Right atrium auricular region (tissue), 2 donors: ENCODE measurements at places on chromosomes 12 and 14.

DNA sequence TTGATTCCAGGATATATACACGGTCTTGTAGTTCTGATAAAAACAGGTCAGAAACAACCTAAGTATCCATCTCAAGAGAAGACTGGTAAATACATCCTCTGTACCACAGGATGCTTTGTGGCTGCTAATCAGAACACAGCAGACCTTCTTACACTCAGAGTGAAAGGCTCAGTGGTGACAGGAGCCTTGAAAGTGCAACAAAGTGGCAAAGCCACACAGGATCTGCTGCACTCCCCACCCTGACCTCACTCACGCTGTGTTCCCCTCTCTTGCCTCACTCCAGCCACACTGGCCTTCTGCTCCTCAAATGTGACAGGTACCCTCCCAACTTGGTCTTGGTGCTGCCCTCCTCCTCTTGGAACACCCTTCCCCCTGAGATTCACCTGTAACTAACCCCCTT lies 98.1 kb upstream of the GRIP1 start:
- no peak for DNase-seq

GRCh38 chr12:45227316-45228067 lies 11.6 kb downstream of the ANO6 start:
- DNase-seq, result no peak

- DNase-seq, result no peak
These were observed 269.6 kb upstream of the CRY1 start for GRCh38 chr12:107362960-107363359.

DNA sequence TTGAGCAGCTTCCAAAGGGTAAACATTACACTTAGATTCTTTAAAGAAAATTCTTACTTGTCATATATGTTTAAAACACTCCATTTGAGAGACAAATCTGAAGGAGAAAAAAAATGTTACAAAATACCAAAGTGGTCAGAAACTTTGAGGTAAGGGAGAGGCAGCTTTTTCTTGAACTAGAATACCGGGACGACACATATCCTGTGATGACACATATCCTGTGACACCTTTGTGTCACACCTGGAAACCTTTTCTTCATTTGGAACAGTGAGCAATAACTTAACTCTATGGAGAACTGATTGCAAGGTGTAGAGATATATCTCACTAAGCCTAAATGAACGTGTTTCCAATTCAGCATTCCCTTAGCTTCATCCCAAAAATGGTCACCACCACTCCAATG lies 4.6 kb upstream of the GRIN2B start:
- DNase-seq, result no peak

- DNase-seq, result no peak
These were observed 102.5 kb downstream of the FGD4 start for GRCh38 chr12:32501835-32502333.

DNA sequence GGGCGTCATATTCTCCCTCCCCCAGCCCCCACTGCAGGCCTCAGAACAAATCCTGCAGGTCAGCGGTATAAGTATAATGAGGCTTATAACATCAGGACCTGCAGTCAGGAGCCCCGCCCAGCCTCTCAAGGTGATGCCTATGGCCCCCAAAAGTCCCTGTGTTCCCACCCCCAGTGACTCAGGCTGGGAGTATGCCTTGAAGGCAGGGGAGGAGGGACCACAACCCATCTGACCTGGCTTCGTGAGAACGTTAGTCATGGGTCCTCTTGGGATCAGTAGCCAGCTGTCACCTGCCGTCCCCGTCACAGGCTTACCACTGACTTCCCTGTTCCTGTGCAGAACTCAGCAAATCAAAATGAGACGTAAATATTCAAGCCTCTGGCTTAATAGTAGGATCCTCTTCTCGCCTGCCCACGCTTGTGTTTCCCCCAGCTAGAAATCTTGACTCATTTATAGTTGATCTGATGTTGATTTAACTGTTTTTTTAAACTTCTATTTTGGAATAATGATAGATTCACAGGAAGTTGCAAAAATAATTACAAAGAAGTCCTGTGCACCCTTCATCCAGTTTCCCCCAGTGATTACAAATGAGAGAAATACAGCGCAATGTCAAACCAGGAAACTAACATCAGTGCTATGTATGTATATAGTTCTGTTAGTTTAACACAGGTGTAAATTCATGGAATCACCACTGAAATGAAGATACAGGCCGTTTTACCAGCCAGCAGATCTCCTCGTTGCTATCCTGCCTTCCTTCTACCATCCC lies 107.5 kb downstream of the ADGRD1 start:
- DNase-seq, result no peak

- no peak for DNase-seq
These were observed 87.4 kb upstream of the PKP2 start for GRCh38 chr12:32983968-32984367.

DNA sequence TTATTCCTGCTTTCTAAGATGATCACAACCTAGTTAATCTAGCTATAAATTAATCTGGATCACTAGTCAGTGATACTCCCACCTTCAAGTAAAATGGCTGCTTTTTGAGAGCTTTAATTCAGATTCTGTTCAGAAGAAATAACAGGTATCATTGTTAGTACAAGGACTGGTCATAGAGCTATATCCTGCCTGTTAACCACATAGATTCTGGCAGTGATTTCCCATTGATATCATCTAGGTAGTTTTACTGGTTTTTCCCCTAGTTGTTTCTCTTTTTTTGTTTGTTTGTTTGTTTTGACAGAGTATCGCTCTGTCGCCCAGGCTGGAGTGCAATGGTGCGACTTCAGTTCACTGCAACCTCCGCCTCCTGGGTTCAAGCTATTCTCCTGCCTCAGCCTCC lies 39.0 kb upstream of the HIF1A start:
- DNase-seq, result no peak

DNA sequence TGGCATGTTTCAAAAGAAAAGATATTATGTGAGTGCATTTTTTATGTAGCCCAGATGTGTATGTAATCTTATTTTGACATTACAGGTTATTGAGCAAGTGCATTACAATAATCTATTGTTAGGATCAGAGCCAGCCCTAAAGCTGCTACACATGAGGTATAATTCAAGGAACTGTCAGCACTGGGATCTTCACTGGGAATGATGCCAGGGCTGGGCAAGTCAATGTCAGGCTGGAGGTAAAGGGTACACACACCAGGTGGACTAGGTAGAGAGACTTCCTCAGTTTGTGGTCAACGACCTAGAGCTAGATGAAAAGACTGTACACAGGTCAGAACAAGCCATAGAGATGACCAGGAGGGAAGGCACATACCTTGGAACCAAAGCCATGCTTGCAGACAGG lies 15.4 kb downstream of the TRIM9 start:
- no peak for DNase-seq

GRCh38 chr12:96400631-96401075 lies 414 bp upstream of the CDK17 start:
- no peak for DNase-seq

- no peak for DNase-seq
These were observed 19.9 kb upstream of the TMTC2 start for GRCh38 chr12:82666830-82667229.

GRCh38 chr12:33357181-33357580 lies 82.4 kb downstream of the SYT10 start:
- no peak for DNase-seq

GRCh38 chr12:7303230-7303629 lies 642 bp upstream of the ACSM4 start:
- no peak for DNase-seq

DNA sequence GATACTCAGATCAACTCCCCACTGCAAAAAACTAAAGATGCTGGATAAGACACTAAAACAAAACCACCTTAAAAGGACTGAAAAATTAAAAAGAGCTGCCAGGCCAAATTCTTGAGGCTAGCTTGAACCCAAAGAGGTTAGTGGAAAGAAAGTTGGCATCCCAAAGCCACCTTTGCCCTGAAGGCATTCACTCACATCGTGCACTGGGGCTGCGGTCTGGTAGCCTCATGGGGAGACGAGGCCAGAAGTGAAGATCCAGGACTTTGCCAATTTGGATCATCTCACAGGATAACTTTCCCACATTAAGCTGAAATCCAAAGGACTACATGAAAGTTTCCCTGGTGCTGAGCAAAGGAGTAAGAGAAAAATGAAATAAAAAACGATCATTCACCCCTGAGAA lies 63.9 kb downstream of the EFCAB11 start:
- DNase-seq, result no peak

DNA sequence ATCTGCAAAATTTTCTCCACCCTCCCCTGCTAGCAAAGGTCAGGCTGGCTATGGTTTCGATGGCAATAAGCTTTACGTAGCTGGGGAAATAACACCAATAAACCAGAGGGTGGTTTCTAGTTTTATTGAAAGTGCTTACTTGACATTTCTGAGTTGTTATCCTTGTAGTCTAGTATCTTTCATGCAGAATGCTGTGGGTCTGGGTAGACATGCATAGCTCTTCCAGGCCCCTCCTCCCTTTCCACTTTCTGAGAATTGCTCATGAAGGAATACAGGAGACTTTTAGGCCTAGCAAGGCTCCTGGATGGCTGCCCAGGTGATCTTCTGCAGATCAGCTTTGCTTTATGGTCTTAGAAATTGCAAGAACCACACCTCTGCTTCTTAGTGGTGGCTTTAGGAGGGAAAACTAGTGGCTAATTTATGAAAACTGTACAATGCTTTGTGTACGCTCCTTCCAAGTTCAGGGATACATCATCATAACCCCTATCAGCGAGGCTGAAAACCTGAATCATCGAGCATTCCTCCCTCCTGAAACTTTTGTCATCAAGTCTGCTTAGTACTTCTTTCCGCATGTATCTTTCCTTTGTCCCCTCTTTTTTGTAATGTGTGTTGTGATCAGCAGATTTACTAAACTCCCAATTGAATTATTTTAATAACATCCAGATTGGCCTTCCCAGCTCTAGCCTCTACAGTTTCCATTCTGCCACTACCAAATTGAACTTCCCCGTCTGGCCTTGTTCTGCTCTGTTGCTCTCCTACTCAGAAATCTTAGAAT lies 473.0 kb downstream of the RAD51B start:
- no peak for DNase-seq

DNA sequence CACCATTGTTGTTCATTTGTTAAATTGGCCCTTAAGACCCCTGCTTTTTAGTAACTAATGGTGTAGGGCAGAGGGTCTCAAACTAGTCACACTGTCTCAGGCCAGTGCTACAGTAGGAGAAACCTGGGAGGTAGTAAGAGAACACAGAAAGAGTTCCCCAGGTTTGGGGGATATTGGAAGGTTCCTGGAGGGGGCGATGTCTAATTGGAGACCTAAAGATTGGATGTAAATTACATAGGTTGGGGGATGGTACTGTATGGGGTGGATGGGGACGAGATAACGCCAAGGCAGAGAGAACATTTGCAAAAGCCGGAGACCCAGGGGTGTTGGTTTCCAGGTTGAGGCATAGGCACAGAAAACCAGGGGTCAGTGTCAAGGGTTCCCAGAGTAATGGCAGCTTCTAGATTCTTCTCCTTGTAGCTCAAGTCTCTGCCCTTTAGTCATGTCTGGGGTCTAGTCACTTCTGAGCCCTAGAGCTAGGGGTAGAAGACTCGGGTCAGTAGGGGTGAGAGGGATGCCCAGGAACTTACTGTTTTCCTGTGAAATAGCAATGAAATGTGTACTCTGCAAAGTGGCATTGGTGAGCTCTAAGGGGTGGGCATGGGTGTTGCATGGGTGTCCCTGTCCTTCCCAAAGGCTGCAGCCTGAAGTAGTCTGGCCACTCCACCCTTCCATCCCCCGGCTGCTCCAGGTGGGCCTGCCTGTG lies 21.8 kb downstream of the PLEKHG3 start:
- DNase-seq, result no peak

DNA sequence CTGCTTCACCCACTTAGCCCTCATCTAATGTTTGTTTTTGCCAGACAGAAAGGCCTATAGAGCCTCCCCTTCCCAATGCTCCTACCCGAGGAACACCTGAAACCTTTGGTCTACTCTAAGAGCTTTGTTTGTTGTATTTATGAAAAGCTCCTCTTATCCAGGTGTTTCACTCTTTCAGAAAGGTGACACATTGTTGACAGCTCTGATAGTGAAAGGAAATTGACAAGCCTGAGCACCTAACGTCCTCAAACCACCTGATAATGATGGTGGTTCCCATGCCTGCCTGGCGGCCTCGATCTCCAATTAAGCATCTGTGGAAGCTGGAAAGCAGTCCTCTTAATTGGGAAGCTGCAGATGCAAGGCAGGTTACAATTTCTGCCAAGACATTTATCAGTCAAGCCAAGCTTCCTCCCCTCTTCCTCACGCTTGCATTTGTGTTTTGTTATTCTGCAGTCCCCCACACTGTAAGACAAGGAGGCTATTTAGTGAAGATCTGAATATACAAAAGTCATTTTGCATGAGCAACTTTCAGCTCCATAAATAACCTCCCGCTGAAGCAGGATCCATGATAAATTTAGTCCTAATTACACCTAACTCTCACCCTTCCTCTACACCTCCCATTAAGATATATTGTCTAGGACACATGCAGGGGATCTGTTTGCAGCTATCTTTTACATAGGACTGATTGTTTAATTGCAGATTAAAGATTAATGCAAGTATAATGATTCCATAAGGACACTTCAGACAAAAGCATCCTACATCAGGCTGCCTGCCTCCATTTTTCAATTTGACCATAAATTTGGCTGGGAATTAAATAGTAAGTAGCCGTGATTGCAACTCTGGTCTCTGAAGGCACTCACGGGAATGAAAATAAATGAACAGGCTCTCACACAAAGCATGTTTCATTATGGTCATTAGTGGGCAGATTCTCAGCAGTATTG lies 288.6 kb downstream of the PDZRN4 start:
- no peak for DNase-seq

DNA sequence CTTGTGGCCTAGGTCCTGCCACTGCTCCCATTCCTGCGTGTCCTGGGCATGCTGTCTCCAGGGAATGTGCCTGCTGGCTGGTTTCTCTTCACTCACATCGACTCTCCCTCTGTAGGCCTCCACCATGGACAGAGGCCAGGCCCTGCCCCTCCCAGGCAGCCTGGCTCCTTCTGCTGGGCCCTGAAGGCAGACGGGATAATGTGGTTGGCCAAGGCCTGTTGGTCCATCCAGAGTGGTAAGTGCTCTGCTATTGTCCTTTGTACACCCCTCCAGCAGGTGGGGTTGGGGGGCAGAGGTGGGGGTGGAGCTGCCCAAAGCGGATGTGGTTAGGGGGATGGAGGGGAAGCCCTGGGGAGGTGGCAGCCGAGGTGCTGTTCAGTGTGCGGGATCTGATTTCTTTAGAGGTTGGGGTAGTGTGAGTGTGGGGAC lies 9.5 kb upstream of the NR4A1 start:
- no peak for DNase-seq

DNA sequence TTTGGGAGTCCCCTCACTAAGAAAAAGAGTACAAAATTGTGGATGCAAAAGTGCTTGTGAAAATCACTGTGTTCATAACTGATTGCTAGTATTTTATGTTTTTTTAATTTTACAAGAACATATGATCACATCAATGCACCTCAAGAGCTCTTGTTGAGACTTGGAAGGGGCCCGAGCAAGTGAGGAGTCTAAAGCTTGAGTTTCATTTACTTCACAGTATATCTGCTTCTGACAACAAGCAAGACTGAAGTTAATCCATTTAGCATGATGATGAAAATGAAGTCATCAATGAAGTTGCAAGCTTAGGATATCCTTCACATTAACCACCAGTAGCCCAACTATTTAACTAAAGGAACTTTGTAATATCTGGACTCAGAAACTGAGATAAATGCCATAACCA lies 182.5 kb upstream of the DIO2 start:
- no peak for DNase-seq

GRCh38 chr14:104378698-104379113 lies 200.9 kb upstream of the C14orf180 start:
- no peak for DNase-seq
